Endodermal cell (in vitro differentiated cells): ENCODE measurements at places on chromosomes 11 and 22. TPM values are rescaled to one million over a fixed set of nuclear protein-coding genes. Genes with fewer than 3 reads are reported as not detected.
A peak's percentile ranks its signal among the peaks of the same experiment; 100 is the strongest.

- no peak for DNase-seq
These were observed 294.1 kb upstream of the MTNR1B start for GRCh38 chr11:92675303-92675702.

DNA sequence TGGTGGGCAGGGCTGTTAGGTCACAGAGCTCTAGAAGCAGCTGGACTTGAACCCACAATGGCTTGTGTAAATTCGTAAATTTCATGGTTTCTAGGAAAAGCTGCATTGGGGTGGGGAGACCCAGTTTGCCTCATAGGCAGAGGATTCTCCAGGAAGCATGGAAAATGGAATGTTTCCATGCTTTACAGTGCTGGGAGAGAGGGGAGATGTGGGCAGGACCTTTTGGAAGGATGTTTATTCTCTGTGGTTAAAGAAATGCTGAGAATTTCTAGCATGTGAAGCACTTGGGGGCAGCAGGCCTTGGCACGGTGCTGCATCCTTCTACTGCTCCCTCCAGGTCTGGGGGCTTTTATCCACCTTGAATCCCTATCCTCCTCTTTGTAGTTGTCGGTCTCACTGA, 46.3 kb downstream of the TRAF6 start:
- peak; percentile 37 for DNase-seq

- no peak for DNase-seq
These were observed 10.2 kb upstream of the RBM4B start for GRCh38 chr11:66687831-66688281.

DNA sequence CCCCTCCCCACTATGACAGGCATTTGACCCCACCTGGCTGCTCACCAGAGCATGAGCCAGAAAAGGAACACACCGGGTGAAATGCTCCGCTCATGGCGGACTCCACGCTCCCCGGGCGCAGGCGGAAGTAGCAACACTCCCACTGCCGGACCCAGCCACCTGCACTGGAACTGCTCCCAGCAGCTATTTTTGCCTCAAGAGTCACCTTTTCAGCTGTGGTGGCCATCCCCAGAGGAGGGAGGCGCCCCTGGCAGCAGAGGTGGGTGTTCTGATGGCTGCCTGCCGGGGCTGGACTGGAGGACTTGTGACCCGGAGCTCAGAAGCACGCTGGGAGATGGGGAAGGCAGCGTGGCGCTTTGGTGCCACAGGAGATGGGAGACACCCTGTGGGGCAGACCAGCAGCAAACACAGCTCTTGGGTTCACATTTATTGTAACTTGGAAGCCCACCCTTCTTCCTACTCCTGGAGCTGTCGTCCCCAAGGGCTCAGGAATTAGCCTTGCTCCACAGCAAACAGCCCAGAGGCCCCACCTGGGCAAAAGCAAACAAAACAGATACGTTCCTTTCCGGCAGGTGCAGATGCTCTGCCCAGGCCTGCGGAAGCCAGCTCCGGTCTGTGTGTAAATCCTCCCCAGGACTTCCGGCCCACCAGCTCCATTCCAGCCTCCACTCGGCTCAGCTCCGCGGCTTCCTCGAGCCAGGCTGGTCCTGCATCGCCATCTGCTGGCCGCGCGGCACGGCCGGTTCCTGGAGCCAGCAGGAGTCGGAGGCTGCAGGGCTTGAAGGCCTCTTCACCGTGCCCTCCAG, 3.7 kb downstream of the RPS19BP1 start:
- DNase-seq, result peak; percentile 98

- DNase-seq, result no peak
These were observed 7.5 kb upstream of the C11orf65 start for GRCh38 chr11:108474664-108475463.

DNA sequence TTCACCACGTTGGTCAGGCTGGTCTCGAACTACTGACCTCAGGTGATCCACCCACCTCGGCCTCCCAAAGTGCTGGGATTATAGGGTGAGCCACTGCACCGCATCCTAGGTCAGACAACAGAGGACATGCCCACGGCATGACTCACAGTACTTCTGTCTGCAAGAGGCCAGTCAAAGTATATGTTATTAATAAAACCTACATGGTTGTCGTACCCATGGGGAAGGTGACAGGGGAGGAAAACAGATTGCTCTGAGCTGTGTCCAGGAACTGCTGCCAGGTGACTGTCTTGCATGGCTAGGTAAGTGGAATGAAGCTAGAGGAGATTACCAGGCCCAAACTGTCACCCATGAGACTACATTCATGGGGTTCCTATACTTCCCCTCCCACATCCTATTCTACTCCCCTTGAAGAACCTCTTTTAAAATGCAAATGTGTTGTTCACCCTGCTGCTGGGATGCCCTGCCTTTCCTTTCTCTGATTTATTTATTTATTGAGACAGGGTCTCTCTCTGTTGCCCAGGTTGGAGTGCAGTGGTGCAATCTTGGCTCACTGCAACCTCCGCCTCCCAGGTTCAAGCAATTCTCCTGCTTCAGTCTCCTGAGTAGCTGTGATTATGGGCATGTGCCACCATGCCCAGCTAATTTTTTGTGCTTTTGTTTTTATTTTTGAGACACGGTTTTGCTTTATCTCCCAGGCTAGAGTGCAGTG, 2.0 kb upstream of the NLRX1 start:
- DNase-seq, result no peak

- DNase-seq, result no peak
These were observed 23.5 kb downstream of the PPFIBP2 start for GRCh38 chr11:7537265-7537664.

GRCh38 chr11:126332221-126332711, 23.2 kb upstream of the ST3GAL4 start:
- DNase-seq, result no peak

MS4A15 gene
- total RNA-seq, result not detected in 2 replicates

GRCh38 chr11:32109138-32109537, 18.3 kb downstream of the RCN1 start:
- DNase-seq, result no peak

DNA sequence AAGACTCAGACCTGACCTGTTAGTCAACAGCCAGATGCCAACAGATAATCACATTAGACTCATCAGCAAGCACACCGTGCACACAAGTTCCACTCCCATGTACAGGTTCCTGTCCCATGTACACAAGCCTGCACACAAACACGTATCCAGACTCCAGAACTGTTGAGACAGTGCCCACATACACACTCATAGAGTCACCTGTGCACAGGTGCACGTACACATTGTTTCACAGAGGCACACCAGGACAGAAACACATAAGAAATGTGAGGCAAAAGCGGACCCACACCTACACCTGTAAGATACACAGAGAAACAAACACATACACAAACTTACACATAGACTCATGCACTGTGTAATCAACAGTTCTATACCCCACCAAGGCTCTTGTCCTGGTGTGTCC, 2.7 kb upstream of the ZNF74 start:
- DNase-seq, result peak; percentile 18

ANO5 gene
- total RNA-seq, result 3.9 to 9.5 TPM (median 8.9 TPM) in 3 replicates

OR51B5 gene
- total RNA-seq, result 0.78 to 0.93 TPM in 2 of 3 replicates, not detected in the other

CCDC73 gene
- not detected in 2 replicates for total RNA-seq

GRCh38 chr11:86869966-86870570, 69.7 kb downstream of the PRSS23 start:
- DNase-seq, result peak; percentile 83

DNA sequence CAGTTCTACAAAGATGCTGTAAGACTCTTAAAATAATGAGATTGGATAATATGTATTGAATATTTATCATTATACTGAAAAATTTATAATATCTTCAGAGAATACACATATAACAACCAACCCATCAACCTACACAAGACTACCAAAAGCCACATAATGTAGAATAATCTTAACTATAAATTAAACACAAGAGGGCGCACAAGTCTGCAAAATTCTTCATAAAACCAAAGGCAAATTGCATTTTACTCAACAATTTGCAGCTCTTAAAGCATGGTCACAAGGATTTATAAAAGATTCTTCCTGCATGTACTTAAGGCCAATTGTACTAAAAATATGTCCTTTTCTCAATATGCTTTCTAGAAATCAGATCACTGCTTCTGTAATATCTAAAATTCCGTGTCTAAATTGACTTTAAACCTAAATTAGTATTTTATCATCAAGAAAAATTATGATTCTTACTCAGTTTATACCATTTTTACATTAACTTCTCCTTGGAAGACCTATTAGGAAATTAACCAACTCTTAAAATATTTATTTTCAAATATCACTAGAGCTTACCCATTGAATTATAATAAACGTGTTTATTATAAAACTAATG, 79.0 kb downstream of the TTC28 start:
- no peak for DNase-seq

- DNase-seq, result no peak
These were observed 68.2 kb upstream of the EED start for GRCh38 chr11:86176165-86176884.

VSIG10L2 gene
- not detected in 3 replicates for total RNA-seq

MB gene
- total RNA-seq, result 1.4 to 8.5 TPM (median 2.6 TPM) in 3 replicates

DNA sequence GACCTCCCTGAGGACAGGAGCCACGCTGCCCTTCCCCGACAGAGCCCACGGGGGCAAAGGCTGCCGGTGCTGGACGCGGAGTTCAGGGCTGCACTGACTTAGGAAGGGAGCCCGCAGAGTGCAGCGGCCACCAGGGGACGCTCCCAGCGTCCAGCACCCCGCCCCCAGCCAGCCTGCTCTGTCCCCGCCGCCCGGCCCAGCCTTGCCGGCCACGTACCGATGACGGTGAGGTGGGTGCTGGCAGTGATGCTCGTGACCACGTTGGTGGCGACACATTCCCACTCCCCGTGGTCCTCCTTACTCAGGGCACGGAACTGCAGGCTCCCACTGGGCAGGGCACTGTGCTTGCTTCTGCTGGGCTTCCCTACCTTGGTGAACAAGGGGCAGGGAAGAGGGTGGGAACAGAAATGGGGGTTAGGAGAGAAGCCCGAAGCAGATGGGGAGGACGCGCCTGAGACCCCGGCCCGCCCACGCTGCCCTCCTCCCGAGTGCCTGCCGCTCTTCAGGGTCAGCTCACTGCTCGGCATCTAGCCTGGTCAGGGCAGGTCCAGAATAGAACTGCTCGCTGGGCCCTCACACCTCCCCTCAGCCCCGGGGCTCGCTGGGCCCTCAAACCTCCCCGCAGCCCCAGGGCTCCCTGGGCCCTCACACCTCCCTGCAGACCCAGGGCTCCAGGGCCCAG, 25.9 kb downstream of the IGSF9B start:
- peak; percentile 85 for DNase-seq

GRCh38 chr11:78209478-78209877, 20.8 kb downstream of the USP35 start:
- no peak for DNase-seq

C1QTNF4 gene
- 6.9 to 15.7 TPM (median 10.9 TPM) in 3 replicates for total RNA-seq
